Epithelial cell of esophagus (primary cell): ENCODE measurements at places on chromosomes 12 and 14.

- DNase-seq, result peak; percentile 75
Measured at GRCh38 chr12:69739287-69740191, 879 bp downstream of the RAB3IP start.

DNA sequence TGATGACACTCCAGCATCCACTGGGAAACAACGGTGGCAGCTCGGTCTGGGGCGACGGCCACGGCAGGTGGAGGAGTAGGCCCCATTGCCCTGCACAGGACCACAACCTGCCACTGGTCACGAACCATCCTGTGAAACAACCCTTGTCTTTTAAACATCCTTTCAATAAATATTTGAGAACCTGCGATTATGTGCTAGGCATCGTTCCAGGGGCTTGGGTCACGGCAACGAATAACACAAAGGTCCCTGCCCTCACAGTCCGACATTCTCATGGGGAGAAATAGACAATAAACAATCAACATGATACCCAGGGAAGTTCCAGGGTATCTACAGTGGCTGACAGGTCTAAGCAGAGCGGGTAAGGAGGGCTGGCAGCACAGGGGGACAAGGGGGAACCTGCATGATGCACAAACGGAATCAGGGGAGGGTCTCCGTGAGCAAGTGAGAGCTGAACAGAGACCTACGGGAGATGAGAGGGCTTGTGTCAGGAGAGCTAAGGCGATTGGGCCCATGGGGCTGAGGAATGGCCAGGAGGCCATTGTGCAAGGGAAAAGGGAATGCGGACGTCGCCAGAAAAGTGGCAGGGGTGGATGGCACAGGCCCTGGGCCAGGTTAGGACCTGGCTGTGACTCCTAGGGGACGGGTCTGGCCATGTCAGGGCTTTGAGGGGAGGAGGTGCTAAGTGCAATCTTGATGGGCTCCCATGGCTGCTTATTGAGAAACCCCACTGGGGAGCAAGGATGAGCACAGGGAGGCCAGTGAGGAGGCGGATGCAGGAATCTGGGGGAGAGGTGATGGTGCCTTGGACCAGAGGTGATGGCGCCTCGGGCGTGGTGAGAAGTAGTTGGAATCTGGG is 9.7 kb downstream of the SCARB1 start:
- DNase-seq, result no peak

GRCh38 chr12:117643971-117644370 is 282.5 kb upstream of the NOS1 start:
- no peak for DNase-seq

- peak; percentile 21 for DNase-seq
Measured at GRCh38 chr14:99879401-99880295, 86.4 kb downstream of the EML1 start.

DNA sequence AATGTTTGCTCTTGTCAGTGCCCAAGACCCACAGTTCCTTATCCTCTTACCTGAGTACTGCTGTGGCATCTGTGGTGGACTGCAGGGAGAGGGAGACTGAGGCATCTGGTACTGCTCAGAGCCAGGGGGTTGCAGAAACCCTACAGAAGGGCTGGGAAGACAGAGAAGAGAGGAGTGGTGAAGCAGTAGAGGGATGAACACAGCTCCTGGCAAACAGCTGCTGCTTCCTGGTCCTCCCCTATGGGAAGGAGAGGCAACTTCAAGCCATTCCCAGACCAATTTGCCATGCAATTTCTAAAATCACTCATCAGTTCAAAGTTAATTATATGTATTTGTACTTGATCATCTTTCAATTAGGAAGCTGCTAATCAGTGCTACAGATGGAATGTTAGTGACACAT is 15.7 kb upstream of the STAC3 start:
- no peak for DNase-seq

GRCh38 chr12:115946092-115946491 is 331.4 kb downstream of the MED13L start:
- no peak for DNase-seq

- no peak for DNase-seq
Measured at GRCh38 chr14:95685978-95686922, at the start of gene TCL1B. TSS of gene TCL1B (plus strand) at chr14:95686426. CDS start at chr14:95686468, 42 bp downstream.

- DNase-seq, result peak; percentile 52
Measured at GRCh38 chr12:101759396-101760047, 20.3 kb upstream of the SYCP3 start.

GRCh38 chr12:52629281-52630007 is 11.1 kb upstream of the KRT73 start:
- DNase-seq, result no peak

- no peak for DNase-seq
Measured at GRCh38 chr14:54782751-54783659, 119.6 kb downstream of the GCH1 start.

DNA sequence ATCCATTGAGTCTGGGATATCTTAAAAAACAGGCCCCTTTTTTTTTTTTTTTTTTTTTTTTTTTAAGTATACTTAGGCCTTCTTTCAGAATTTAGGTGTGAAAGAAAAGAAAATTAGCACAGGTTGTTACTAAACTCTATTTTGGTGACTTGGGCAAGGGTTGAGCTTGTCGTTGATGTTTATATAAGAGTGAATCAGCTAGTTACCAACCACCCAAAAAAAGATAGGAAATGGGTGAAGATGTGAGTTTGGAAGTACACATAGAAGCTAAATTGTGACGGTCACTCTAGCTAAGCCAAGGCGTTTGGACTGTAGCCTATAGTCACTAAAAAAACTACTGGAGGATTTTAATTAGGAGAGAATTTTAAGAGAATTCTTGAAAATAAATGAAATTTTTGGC is 1247.2 kb downstream of the AACS start:
- no peak for DNase-seq

DNA sequence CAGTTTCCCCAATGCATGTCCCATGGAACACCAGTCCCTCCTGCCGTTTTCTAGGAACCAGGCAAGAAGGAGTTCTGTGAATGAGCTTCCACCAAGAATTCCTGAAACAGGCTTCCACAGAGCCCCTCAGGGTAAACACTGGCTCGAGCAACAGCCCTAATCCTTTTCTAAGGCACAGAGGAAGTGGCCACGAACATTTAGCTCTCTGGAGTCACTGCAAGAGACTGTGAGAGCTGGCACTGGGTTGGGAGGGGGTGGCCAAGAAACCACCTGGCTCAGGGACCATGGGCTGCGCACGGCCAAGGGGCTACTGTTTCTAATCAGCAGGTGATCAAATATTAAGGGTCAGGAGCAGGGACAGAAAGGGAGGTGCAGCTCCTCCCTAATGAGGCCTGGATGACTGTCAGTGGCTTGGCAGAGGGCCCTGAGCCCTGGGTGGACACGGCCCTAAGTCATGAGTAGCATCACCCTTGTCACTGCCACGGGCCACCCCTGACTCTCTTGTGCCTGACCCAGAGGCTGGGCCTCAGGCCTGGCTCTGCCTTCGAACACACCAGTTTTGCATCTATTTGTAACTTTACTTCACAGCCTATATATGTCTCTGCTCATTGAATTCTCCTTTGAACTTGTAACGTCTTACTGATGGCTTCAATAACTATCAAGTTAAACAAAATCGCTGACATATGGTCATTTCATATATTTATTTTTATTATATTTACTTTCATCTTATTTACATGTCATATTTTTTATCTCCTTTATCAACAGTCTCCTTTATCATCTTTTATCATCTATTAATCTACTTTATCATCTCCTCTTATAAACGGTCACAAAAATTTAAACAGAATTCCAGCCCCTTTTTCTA is 154.0 kb downstream of the DICER1 start:
- DNase-seq, result no peak

- DNase-seq, result no peak
Measured at GRCh38 chr14:48615618-48616017, 940.2 kb upstream of the MDGA2 start.

DNA sequence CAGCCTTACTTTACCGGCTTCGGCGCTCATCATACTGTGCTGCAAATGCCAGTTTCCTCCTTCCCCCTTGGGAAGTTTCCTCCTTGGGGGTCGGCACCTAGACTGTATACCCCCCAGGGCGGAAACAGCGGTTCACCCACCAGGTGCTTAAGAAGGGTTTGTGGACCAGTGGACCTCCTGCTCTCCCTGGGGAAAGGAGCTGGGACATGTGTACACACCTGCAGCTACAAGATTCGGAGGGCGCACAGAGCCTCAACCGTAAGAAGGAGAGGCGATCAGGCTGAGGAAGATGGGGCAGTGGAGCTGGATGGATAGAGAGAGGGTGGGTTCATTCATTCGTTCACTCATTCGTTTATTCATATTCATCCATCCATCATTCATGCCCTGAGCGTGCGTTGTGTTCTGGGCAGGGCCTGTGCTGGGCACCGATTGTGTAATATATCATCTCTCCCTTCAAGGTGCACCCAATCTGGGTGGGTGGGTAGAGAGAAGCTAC is 717 bp upstream of the ZNF839 start:
- no peak for DNase-seq

DNA sequence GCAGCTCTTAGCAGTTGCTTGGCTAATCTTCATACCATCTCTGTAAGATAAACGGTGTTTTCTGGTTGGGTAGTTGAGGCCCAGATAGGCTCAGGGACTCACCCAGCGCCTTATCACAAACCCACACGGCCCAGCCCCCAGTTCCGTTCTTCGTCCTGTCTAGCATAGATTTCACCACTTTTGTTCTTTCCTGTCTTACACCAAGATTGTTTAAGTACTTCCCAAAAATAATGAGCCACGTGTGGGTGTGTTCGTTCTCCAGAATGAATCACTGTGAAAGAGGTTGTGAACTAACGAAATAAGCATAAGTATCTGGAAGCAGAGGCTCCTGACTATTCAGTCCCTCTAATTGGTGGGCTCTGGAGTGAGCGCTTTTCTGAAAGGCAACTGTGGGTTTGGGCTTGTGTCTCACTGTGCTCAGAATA is 21.4 kb downstream of the ACVR1B start:
- peak; percentile 78 for DNase-seq

DNA sequence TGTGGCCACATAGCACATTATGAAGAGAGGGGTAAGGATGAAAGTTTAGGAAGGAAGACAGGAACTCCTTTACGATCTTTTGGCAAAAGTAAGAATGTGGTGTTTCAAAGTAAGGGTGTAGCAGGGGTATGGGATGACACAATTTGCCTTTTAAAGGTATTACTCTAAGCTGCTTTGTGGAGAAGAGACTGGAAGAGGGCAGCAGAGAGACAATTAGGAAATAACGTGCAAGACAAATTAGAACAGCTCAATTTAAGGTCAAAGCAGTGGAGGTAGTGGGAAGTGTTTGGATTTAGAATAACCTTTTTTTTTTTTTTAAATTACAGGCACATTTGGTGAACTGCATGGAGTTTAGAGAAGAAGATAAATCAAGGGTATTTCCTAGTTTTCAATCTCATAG is 342.6 kb downstream of the NOVA1 start:
- peak; percentile 52 for DNase-seq

DNA sequence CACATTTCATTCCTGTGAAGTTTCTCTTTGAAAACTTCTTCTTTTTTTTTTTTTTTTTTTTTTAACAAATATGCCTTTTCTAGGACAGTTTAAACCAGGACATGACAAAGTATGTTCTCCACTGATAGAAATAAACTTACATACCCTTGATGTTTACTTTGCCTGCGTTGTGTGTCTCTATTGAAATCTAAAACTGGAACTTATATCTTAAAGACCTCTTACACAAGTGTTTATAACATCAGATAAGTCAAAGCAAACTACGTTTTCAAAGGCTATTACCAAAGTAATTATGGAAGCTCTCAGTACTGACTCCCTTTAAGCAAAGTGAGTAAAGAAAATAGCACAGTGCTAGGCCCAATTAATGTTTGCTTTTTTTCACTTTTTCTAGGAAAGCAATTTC is 30.6 kb upstream of the ISM2 start:
- no peak for DNase-seq

GRCh38 chr12:125871811-125872594 is 806.8 kb downstream of the AACS start:
- no peak for DNase-seq

- DNase-seq, result no peak
Measured at GRCh38 chr14:96191841-96192462, 12.7 kb upstream of the BDKRB2 start.

DNA sequence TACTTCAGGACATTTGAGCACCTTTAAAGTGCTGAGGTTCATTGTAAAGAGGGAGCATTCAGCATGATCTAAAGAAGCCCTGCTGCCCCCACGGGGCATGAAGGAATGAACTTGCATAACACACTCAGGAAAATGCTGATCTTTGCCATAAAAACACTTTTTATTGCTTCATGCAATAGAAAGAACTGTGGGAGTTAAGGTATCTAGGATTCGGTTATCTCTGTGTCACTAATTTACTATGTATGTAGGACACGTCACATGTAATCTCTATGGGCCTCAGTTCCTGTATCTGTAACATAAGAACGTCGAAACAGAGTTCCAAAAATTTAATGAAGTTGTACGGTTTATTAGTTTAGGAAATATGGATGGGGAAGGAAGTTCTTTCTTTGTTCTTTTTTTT is 33.0 kb downstream of the BTBD7 start:
- DNase-seq, result no peak

DNA sequence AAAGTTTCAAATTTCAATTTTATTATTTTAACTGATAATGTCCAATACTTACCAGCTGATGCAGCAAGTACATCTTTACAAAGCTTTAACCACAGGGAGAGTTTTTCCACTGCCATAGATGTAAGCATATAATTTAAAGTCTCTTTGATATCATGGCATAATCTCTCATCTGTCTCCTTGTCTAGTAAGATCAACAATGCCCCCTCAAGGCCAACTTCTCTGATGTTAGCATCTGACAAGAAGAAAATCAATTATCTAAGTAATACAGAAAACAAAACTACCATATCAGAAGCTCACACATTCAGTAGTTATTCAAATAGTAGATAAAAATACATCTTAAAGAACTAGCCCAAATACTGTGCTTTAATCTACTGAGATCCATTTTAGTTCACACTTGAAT is 94.2 kb downstream of the HEATR5A start:
- DNase-seq, result peak; percentile 37

DNA sequence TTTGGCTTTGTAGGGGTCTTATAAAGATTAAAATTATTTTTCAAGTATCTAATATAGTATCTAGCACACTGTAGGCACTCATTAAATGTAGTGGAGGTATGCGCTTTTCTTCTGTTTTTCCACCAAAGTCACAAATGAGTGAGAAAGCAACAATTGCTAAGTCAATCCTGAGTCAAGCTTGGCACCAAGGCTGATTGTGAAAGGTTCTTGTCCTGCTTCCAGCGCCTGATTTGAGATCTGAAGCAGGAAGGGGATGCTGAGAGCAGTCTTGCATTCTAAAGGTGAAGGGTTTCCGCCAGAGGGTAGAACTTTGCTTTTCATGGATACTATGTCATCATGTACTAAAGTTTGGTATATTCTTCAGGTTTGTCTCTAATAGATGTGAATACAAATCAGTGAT is 64.9 kb upstream of the DAAM1 start:
- no peak for DNase-seq

- no peak for DNase-seq
Measured at GRCh38 chr14:25009891-25010290, 40.1 kb downstream of the STXBP6 start.

- peak; percentile 62 for DNase-seq
Measured at GRCh38 chr12:111024205-111024801, 103.9 kb upstream of the MYL2 start.

- peak; percentile 6 for DNase-seq
Measured at GRCh38 chr14:39302124-39302810, 68.6 kb downstream of the MIA2 start.

DNA sequence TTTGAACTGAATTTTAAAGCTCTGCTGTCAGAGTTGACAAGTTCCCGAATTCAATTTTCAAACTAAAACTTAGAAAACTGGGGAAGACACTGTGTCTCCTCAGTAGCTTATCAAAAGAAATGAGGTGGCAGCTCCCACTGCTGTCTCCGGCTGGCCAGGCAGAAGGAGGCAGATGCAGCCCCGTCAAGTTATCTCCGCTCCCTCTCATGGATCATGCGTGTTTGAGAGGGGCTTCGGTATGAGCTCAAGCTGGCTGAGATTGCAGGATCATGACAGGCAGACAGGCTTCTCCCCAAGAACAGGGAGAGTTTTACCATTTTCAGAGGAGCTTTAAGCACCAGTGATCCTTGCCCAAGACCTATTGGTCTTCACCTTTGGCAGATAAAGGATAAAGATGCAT is 88.8 kb downstream of the NEDD1 start:
- no peak for DNase-seq
